ENCODE measurements at places on chromosomes 7 and 10.

- no peak for DNase-seq
Observed at GRCh38 chr7:106768324-106768751, 96.7 kb upstream of the PIK3CG start.

GRCh38 chr10:64039198-64039597 lies 518.0 kb downstream of the REEP3 start:
- no peak for DNase-seq

DNA sequence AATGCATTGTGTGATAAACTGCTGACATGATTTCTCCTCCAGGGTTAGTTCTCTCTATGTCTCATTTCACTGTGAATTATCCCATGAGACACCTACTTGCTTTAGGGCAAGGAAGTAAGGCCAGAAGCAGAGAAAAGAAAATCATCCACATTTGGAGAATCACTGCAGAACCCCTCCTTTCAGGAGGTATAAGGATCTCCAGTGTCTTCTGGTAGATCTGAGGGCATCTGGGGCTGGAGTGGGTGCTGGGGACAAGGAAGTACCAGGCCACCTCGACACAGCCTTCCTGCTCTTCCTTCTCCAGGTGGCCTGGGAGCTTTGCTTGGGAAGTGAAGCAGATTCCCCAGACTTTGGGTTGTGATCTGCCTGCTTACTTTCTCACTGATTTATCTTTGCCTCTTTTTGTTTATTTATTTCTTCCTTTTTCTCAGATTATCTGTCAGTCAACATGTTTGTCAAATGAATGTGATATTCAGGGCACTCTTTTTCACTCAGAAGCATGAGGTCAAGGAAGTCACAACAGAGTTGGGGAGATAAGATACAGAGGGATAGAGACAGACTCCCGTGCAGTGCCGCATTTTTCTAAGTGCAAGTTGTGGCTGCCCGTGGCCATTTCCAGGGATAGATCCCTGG lies 12.4 kb upstream of the CAMK2G start:
- DNase-seq, result no peak

- DNase-seq, result no peak
Observed at GRCh38 chr10:5447056-5447455, 34.7 kb downstream of the NET1 start.

DNA sequence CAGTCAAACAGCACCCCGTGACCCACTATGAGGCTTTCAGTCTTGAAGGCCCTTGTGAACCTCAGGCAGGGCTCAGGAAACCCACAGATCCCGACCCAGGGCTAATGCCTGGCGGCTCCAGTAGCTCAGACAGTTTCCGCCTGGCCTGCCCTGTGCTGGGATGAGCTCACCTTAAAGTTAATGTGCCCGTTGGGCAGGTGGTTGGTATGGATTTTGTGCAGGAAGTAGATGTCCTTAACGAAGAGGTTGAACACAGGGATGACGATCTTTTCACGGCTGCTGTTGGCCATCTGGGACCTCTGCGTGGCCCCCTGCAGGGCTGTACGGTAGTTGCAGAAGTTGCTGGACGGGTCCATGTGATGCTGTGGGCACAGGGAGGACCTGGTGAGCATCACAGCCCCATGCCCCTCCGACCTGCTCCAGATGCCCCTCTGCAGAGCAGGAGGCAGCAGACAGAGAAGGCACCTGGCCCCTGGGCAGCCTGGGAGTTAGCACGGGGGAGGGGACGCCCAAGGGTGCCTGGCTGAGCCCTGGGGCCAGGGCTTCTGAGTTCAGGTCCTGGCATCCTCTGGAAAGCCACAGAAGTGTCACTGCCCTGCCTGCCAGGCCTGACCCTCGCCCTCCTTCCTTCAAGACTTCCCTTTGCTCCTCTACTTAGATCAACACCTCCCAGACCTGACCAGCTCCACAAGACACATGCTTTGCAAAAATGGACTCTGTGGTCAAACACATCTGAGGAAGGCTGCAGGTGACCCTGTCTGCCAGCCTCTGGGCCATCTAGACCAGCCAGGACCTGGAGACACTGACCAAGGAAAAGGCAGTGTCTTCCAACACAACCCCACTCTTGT lies 59.8 kb downstream of the CSGALNACT2 start:
- DNase-seq, result peak; percentile 57

GRCh38 chr10:97416565-97416964 lies 9.4 kb upstream of the PGAM1 start:
- peak; percentile 44 for DNase-seq

DNA sequence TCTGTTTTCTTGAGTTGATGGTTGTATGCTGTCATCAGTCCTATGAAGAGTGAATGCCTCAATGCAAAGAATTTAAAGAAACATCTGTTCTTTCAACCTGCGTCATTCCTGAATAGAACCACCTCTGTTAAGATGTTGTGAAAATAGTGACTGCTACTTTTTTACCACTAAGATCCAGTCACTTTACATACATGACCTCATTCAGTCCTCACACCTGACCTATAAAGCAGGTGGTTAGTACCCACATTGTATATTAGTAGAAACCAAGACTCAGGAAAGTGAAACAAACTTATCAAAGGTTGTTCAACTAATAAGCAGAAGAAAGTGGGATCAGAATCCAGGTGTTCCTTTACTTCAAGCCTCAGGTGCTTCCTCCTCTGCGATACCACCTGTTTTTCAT lies 64.8 kb downstream of the ITGB8 start:
- DNase-seq, result no peak

DNA sequence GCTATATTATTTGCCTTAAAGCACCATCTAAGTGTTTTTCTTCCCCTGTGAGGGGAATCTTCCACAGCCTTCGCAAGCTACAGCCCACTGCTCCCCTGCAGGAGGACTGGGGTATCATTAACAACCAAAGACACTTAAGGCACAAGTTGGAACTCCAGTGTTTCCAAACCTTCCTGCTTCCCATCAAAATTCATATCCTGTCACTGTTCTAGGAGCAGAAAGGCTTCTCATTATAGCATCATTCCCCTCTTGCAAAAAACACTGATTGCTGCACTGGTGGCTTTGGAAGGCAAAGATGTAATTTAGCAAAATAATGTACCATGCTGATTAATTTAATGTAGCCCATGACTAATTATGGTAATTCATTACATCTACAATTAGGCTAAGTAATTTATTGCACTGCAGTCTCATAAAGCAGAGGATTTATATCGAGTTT lies 207.2 kb downstream of the SKAP2 start:
- no peak for DNase-seq

- DNase-seq, result no peak
Observed at GRCh38 chr10:88178758-88179157, 315.3 kb downstream of the PTEN start.

DNA sequence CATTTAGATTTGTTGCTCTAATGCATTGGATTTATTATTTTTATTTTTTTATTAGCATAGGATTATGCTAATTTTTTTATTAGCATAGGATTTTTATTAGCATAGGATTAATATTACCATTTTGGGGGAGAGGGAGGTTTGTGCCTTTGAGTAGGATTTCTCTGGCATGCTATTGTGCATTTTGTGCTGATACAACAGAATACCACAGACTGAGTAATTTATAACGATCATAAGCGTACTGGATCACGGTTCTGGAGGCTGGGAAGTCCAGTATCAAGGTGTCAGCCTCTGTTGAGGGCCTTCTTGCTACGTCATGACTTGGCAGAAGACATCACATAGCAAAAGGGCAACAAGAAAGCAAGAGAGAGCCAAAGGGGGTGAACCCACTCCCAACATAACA lies 187.5 kb downstream of the XPNPEP1 start:
- DNase-seq, result no peak

- no peak for DNase-seq
Observed at GRCh38 chr7:92244808-92245486, 767 bp downstream of the KRIT1 start.

GRCh38 chr10:131193923-131194322 lies 117.6 kb downstream of the TCERG1L start:
- DNase-seq, result no peak

GRCh38 chr7:45898222-45898621 lies 9.9 kb downstream of the IGFBP1 start:
- DNase-seq, result no peak

- DNase-seq, result no peak
Observed at GRCh38 chr7:9557853-9558252, 1124.4 kb downstream of the NXPH1 start.

DNA sequence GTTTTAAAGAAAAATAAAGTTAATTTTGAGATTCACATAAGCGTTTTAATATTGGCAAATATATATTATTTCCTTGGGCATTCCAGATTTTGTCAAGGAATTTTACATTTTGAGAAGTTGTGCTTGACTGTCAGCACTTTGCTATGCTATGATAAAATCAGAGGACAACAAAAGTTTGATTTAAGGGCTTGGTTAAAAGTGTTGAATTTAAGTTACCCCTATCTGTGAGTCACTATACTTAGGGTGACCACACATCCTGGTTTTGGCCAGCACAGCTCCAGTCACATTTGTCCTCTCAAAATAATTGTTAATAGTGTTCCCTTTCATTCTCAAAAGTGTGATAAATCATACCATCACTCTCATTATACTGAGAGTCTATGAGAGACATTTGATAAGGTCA lies 34.2 kb upstream of the ANK3 start:
- DNase-seq, result no peak

DNA sequence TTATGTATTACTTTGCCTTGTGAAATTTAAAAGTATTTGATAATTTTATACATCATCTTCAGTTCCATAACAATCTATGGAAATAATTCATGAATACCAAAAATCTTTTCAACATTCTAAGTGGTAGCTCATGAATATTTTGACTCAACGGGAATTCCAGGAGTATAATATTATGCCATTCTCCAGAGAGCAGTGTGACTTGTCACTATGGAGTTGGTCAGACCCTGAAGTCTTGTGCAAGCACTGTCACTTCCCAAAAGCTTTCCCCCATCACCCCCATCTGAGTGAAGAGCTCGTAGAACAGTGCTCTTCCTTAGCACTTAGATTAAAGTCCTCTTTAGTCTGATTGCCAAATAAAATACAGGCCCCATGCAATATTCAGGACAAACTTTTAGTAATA lies 29.4 kb upstream of the CCNJ start:
- no peak for DNase-seq

GRCh38 chr7:46131916-46132795 lies 211.1 kb upstream of the IGFBP3 start:
- DNase-seq, result no peak

DNA sequence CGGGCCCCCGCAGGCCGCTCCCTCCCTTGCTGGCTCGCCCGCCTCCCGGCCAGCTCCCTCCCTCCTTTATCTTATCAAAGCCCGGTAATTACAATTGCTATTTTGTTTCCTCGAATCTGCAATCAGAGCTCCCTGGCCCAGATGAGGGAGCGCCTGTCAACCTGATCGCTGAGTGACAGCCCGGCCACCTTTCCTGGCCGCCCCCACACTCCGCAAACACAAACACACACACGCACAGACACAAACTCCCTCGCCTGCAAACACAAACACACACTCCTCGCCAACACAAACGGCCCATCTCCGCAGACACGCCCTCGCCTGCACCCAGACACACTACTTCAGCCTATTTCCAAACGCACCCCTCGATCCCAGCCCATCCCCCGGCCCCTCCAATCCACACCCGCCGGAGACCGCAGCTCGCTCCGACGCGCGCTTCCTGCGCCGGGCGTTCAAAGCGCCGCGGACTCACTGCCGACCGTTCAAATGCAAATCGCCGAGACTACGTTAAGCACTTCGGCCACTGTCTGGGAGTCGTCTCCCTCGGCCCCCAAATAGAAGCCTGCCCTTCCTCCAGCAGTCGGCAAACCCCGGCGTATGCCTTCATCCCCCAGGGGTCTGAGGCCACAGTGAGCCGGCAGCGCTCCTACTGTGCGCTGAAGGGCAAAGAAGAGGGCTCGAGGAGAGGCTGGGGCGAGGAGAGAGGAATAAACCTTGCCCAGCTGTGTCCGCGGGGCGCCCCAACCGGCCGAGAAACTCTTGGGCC lies 3.0 kb upstream of the FGF8 start:
- DNase-seq, result peak; percentile 56

DNA sequence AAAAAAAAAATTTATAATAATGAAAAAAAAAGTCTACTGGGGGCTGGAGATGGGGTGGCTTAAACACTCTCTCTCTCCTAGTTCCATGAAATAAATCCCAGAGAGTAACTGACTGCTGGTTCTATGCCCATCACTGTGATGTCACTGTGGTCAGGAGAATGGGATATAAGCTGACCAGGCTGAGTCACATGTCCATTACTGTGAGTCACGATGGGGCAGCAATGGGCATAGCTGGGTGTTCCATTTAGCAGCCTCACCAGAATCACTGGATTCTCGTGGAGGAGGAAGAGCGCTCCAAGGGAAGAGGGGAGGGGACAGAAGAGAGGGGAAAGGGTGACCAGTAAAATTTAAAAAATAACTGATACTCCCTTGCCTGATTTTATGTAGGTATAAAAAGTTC lies 37.1 kb downstream of the MASTL start:
- DNase-seq, result no peak

DNA sequence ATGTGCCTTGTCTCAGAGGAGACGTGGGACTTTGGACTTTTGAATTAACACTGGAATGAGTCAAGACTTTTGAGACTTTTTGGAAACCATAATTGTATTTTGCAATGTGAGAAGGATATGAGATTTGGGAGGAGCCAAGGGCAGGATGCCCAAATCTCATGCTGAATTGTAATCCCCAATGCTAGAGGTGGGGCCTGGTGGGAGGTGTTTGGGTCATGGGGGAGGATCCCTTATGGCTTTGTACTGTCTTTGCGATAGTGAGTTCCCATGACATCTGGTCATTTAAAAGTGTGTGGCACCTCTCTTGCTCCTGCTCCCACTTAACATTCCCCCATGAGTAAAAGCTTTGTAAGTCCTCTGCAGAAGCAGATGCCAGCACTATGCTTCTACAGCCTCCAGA lies 39.2 kb downstream of the DNAJC9 start:
- DNase-seq, result no peak

GRCh38 chr10:129123428-129123827 lies 343.6 kb upstream of the MGMT start:
- no peak for DNase-seq

DNA sequence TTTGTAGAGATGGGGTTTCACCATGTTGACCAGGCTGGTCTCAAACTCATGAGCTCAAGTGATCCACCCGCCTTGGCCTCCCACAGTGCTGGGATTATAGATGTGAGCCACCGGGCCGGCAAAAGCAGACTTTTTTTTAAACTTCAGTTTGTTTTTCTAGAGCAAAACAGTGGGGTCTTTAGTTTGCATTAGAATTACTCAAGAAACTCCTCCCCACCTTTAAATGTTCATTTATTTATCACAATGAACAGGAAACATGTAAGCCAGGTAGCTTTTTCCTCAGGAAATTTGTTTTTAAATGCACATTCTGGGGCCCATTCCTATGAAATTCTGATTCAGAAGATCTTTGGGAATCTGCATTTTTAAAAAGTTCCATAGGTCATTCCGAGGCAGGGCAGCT lies 56.0 kb upstream of the JAZF1 start:
- no peak for DNase-seq

DNA sequence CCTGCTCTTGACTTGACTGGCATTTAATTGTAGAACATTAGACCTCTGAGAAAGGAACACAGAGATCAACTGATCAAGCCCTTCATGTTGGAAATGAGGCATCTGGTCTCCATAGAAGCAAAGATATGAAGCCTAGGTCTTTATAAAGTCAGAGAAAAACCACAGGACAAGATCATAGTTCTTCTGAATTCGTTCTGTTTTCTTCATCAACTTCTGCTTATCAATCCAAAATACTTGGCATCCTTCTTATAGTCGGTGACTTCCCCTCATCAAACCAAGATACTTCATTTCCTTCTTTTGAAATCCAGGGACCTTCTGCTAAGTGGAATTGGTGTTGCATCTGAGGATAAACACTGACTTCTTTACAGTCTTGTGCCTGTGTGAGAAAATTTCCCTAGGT lies 77.1 kb upstream of the PRKCQ start:
- DNase-seq, result no peak

GRCh38 chr10:103499881-103500280 lies 6.4 kb downstream of the NEURL1 start:
- no peak for DNase-seq

Measured in activated T-cell treated with anti-CD3 and anti-CD28 coated beads, Interleukin-2, amount 50 U/mL, for 48 hours (primary cell).